ACHN (cell line): ENCODE measurements at places on chromosomes 11 and 22.

- no peak for DNase-seq
These were observed 1046.7 kb downstream of the DLG2 start for GRCh38 chr11:84580428-84580827.

DNA sequence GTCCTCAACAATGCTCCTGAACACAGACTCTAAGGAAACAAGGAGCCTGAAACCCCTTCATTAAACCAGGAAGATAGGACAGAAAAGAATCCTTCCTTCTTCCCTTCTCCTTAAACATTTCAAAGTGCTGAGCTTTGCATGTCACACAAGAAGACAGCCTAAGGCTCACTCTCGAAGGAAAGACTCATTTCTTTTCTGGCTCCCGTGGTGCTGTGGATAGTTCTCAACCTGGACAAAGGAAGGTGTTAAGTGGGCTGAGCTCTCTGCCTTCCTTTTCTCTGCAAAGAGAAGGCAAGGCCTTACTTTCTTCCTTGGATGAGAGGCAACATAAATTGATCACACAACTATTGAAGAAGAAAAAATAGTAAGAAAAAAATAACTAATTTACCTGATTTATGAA lies 452.4 kb upstream of the DDI1 start:
- no peak for DNase-seq

GRCh38 chr11:83510530-83511460 lies 224.6 kb upstream of the CCDC90B start:
- DNase-seq, result no peak

DNA sequence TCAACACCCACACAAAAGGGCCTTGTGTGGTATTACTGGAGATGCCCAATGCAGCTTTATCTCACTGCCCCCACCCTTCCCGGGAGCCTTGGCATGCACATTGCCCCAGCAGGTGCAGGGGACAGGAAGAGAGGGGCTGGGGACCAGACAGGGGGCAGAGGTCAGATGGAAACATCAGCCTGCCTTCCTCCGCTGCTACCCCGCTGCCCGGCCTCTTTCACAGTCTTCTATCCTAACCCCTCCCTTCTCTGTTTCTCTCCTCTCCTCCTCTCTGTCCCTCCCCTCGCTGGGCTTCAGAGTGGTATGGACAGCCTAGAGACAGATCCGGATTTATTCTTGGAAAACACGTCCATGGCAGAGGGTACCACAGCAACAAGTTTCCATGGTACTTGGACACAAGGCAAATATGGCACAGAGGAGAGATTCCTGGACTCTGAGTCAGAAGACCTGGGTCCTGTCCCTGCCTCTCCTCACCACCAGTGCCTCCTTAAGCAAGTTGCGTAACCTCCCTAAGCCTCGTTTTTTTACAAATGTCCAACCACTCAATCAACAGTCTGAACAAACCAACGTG lies 8.3 kb upstream of the IGSF9B start:
- DNase-seq, result peak; percentile 12

DNA sequence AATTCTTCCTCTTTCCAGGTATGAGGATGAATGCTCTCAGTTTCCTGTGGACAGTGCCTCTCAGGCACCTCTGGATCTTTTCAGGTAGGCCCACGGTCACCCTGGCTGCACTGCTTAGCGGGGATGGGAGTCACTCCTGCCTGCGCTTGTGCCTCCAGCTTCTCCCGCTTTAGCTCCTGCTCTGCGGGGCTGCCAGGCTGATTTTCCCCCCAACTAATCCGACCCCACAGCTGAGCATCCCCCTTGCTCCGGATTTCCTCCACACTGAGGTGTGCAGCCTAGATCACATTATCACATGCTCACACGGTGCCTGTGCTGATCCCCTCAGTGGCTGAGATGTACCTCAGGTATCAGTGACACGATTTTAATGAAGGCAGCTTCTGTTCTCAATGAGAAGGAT lies 879.1 kb downstream of the OPCML start:
- no peak for DNase-seq

DNA sequence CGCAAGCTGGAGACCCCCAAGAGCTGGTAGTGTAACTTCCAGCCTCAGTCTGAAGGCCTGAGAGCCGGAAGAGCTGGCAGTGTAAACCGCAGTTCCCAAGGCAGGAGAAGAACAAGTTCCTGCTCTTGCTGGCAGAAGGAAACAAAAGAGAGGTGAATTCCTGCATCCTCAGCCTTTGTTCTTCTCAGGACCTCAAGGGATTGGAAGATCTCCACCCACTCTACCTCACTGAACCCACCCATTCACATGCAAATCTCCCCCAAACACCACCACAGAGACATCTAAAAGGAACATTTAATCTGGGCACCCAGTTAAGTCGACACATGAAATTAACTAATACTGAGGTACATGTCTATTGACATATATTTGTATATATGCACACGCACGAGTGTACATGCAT lies 1310.3 kb downstream of the TBC1D22A start:
- DNase-seq, result no peak
